ENCODE measurements at places on chromosomes 5 and 9.
A peak's percentile ranks its signal among the peaks of the same experiment; 100 is the strongest.

- DNase-seq, result no peak
Observed at GRCh38 chr9:128292009-128292408, 15.9 kb downstream of the SWI5 start.

GRCh38 chr5:140399979-140400729 is 1.5 kb upstream of the ANKHD1 start:
- DNase-seq, result no peak

DNA sequence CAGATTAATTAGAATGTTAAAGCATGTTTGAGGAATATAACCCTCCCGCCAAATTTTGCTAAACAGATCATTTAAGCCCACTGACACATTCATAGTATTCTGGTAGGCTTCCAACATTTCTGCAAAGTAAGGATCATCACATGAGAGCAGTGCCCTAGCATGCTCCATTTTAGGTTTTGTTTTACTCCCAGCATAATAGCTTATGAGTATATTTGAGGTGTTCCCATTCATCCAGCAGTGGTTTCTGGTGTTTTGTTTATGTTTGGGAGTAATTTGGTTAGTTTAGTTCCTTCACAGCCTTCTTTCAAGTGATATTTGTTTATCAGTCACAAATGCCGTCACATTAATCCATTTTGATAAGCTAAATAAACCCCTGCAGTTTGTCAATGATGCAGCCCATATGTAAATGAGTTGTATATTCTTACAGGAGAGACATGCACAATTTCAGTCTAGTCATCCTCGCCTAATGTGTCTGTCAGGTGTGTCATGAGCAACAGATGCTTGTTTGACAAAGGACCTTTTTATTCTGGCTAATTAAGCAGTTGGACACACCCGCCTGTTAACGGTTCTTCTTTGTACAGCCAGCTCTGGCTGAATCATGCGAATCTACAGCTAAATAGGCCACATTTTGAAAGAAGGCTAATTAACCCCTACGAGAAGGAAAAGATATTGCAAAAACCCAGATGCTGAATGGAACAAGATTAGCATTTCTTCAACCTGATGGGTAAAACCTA is 124.4 kb downstream of the RFX3 start:
- no peak for DNase-seq

- no peak for DNase-seq
Observed at GRCh38 chr5:133750356-133750755, 138.0 kb upstream of the FSTL4 start.

DNA sequence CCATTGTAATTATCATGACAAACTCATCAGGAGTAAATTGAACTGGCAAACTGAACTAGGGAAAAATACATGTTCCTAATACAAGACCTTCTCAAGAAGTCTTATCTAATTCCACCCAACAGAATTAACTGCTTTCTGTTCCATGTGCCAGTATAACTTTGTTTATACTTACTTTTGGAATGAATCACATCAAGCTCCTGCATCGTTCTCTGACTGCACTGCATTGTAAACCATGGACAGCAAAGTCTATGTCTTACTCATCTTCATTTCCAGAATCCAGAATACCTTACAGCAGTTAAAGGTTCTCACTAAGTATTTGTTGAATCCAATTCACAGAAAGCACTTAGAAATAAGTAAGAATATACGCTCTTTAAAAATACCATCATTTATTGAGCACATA is 102.8 kb downstream of the PLK2 start:
- no peak for DNase-seq

DNA sequence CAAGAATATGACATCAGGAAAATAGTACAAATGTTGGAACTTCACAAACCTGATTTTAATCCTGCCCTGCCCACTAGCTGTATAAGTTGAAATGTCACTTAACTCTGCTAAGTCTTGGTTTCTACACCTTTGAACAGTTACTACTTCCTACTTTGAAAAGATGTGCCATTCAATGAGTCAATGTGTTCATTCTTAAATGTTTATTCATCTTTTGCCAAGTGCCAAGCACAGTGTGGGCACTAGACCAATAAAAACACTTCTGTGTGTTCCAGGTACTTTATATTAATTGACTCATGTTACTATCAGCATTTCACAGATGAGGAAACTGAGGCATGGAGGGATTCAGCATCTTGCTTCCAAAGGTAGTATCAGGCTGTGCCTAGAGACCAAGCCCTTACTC is 12.8 kb downstream of the PDCL start:
- DNase-seq, result no peak

DNA sequence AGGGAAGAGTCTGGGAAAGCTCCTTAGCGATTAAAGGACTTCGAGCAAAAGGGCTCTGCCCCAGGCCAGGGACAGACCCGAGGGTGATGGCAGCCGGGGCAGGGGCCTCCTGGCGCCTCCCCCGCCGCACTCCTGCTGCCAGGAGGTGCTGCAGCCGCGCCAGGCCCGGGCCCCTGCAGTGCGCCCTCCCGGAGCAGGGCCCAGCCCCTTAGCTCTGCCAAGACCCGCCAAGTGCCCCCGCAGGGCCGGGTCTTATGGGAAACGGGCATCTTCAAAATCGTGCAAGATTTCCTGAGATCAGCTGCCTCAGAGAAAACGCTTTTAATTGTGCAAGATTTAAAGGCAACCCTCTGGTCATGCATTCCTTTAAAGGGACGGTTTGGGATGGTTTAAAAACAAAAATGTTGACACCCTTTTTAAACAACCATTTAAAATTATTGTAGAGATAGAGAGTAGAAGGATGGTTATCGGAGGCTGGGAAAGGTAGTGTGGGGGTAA is 52.4 kb downstream of the CDC14B start:
- DNase-seq, result no peak

DNA sequence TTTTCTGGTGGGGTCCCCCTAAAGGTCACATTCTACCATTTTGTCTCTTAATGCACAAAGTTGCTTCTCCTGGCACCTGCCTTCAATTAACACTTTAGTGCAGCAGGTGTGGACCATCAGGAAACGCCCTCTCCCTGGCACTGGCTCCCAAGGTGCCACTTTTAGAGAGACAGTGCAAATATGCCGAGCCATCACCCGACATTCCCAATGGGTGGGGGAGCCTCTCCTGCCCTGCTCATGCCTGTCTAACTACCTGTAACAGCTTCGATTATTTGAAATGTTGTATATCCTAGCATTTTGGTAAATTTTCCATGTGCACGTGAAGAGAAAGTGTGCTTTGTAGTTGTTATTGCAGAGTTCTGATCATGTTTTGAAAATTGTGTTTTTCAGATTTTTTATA is 13.2 kb upstream of the LRRC14B start:
- DNase-seq, result no peak

GRCh38 chr5:165616490-165617405 is 2111.3 kb downstream of the MAT2B start:
- no peak for DNase-seq

- no peak for DNase-seq
Observed at GRCh38 chr5:107808671-107809137, 138.0 kb upstream of the EFNA5 start.

GRCh38 chr9:83281306-83282255 is 218.6 kb upstream of the RASEF start:
- DNase-seq, result peak; percentile 57

DNA sequence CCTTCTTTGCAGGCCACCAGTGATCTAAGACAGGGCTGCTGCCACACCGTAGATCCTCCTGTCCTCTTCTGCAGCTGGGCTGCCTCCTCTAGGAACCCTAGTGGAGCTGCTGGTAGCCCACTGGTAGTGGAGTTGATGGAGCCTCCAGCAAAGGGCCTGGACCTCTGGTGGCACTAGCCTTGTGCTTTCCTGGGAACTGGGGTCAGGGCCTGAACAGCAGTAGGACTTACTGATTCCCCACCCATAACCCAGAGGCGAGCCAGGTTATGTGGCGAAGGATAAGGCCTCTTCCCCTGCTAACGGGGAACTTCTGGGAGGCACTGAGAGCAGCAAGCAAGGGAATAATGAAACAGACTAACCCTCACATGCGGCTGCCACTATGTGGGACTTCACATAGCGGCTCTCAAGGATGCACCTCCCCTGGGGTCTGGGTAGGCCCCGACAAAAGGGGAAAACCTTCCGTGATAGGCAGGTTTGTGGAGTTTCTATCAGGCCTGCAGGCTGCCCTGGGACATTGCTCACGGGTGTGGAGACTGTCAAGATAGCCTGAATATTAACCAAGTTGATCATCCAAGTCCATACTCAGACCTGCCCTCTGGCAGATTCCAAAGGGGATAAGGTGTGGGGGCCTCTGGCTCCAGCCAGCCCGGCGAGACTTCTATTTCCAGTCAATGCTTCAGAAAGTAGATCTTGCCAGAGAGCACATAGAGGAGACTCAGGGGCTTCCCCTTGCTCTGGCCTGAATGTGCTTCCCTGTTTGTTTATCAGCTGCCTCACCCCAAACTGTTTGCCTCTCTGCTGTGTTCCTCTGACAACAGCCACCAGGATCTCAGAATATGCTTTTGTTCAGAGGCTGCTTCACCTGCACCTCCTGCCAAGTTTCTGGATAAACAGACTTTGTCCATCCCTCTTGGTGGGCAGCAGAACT is 7.4 kb downstream of the SLC22A4 start:
- DNase-seq, result no peak

DNA sequence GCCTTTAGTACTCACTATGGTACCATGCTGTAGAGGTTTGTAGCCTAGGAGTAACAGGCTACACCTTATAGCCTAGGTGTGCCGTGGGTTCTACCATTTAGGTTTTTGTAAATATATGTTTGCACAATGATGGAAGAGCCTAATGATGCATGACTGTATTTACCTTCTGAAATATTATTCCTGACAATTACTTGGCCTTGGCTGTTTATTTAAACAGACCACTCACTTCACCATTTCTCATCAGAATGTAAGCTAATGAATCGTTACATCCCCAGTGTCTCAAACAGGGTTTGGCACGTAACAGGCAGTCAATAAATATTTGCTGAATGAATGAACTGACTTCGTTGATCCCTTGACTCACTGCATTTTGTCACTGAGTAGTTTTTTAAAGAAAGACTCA is 93.1 kb downstream of the MED27 start:
- DNase-seq, result no peak

- DNase-seq, result no peak
Observed at GRCh38 chr5:77491783-77492652, at the start of gene WDR41. Gene WDR41, minus strand, starts transcription at chr5:77492316. Its CDS starts 96 bp downstream, at chr5:77492220.

- DNase-seq, result no peak
Observed at GRCh38 chr9:89038382-89039103, 47.3 kb downstream of the S1PR3 start.

- no peak for DNase-seq
Observed at GRCh38 chr9:133054966-133055365, 6.8 kb upstream of the CEL start.

GRCh38 chr9:136738960-136739359 is 3.8 kb downstream of the LCN10 start:
- DNase-seq, result no peak

- no peak for DNase-seq
Observed at GRCh38 chr9:8943392-8943791, 1143.8 kb upstream of the DMAC1 start.

DNA sequence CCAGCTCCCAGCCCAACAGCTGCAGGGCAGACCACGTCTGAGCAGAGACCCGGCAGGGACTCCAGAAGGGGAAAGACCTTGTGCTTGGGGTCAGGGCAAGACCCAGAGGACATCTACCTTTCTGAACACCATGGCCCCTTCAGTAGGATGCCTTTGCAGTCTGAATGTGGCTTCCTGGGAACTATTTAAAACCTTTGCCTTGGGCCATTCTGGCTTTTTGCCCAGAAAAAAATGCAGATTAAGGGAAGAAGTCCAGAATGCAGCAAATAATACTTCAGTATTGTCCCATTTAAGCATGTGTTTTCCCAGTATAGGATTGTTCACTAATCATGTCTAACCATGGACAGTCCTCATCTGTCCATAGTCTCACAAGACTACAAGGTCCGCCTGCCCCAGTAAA is 67.5 kb upstream of the ERCC6L2 start:
- peak; percentile 84 for DNase-seq

DNA sequence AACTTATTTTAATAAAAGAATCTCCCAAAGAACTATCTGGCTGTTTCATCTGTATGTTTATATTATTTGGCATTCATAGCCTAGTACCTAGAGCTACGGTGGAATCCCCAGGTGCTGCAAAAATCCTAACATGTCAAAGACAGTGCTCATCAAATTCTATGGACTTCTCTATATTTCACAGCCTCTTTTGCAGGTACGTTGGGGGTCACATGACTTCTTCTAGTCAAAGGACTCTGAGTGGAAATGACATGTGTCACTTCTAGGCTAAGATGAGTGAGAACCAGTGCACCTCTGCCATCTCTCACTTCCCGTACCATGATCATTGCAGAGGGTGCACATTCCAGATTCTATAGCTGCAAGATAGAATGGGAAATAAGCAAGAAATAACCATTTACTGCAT is 72.5 kb upstream of the PTGER4 start:
- DNase-seq, result no peak

DNA sequence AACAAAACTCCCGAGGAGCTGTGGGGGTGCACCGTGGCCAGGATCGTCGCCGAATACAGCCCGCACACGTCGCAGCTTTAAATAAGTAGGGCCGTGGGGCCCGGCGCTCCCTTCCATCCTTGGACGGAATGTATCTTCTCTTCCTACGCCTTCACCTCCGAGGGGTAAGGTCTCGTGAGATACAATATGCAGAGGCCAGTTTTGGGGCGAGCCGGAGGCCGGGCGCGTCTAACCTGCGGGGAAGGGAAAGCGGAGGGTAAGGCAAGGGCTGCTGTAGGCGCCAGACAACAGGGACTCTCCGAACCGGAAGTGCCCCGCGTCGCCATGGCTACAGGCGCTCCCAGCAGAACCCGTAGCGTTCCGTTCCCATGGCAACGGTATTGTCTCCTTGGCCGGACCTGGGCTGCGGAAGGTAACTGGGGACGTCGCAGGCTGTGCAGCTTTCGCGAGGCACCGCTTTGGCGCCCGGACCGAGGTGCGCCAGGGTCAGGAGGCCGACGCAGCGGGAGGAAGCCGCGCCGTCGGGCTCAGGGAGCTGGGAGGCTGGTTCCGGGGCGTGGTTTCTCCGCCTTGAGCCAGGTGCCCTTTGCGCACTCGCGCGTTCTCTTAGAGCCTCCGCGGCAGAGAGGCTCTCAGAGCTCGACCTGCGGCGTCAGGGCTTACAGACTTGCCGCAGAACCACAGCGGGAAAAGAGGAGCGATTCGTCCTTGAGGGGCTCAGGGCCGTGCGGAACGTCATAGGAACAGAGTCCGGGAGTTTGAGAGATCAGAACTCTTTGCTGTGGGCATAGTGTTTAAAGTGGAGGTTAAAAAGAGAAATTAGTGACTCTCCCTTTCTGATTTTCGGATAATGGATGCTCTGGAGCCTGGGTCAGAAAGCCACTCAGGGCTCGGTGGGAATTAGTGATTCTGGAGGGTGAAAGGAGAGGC is at the start of gene TTC23L:
TTC23L (plus strand) TSS at position 380 of the 930 bp plus-strand sequence. CDS start 1,508 bp downstream, outside the sequence.
- DNase-seq, result no peak

DNA sequence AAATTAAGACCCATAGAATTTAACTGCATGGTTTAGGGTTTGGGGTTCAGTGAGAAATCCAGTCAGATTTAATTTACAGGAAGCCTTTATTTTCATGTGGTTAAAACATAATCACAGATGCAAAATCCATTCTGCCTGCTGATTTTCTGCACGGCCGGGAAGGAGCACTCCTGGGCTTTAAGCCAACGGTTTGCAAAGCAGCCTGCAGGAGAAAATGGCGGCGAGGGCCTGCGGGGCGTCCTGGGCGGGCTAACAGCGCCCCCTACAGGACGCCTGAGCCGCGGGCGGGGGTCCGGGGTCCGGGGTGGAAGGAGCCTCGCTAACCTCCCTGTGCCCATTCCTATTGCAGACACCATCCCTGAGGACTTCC is 47.6 kb downstream of the THBS4 start:
- no peak for DNase-seq

GRCh38 chr9:124478354-124478753 is 28.1 kb downstream of the ADGRD2 start:
- DNase-seq, result no peak

All from SK-N-MC (cell line).